ENCODE measurements at places on chromosomes 4 and X.

DNA sequence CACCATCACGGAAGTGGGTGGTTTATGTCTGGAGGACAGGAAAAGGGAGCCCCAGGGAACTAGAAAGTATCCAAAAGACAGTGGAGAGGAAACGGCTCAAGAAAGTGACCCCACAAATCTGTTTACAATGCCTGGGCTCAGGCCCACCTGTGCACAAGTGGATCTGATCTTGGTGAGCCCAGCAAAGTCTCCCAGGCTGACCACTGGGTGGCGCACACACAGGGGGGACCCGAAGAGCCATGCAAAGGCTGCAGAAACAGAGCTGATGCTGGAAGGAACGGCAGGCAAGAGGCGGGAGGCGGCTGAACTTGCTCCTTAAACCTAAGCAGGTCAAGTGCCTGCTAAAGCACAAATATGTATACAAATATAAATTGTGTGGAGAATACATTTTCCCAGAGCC lies 9.6 kb downstream of the HAUS7 start:
- H3K36me3 ChIP-seq, result peaks cover 3% of the 10 kb centered on the region
- H3K4me1 ChIP-seq, result peaks cover 12% of the 10 kb centered on the region
- H3K27me3 ChIP-seq, result no peaks in the 10 kb centered on the region
- peak; percentile 62 for DNase-seq
- peak overlapping the region; percentile 53 for H3K27ac ChIP-seq
- H3K4me3 ChIP-seq, result no peak overlapping the region

GRCh38 chr4:142549726-142550463 lies 296.2 kb downstream of the INPP4B start:
- H3K4me3 ChIP-seq, result no peak overlapping the region
- H3K27ac ChIP-seq, result no peak overlapping the region
- no peaks in the 10 kb centered on the region for H3K36me3 ChIP-seq
- peaks cover 29% of the 10 kb centered on the region for H3K4me1 ChIP-seq

- H3K36me3 ChIP-seq, result no peaks in the 10 kb centered on the region
- no peak overlapping the region for H3K4me3 ChIP-seq
- no peaks in the 10 kb centered on the region for H3K4me1 ChIP-seq
- peaks cover 5% of the 10 kb centered on the region for H3K27me3 ChIP-seq
- no peak for DNase-seq
Measured at GRCh38 chr4:136505020-136505419, 1027.3 kb downstream of the PCDH18 start.

DNA sequence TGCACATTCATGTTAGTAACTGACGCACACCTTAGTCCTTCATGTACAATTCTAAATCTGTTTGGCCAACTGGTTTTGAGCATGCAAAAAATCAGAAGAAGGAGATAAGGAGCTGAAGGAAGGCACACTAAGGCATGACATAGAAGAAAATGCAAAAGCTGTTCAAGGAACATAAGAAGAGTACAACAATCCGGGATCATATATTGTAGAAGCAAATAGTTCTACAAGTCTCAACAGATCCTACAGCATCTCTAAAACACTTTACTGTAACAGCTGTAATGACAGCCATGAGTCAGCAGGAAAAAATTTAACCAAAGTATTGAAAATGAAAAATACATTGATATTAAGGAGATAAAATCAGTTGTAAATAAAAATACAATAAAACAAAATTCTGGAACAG lies 57.7 kb downstream of the KLHL13 start:
- no peak overlapping the region for H3K4me3 ChIP-seq
- H3K27me3 ChIP-seq, result no peaks in the 10 kb centered on the region
- no peak overlapping the region for H3K27ac ChIP-seq
- H3K36me3 ChIP-seq, result no peaks in the 10 kb centered on the region
- H3K4me1 ChIP-seq, result no peaks in the 10 kb centered on the region

- H3K27me3 ChIP-seq, result no peaks in the 10 kb centered on the region
- H3K4me1 ChIP-seq, result peaks cover 5% of the 10 kb centered on the region
- no peak overlapping the region for H3K4me3 ChIP-seq
- no peak for DNase-seq
Measured at GRCh38 chrX:72687396-72687795, 26.7 kb downstream of the PHKA1 start.

DNA sequence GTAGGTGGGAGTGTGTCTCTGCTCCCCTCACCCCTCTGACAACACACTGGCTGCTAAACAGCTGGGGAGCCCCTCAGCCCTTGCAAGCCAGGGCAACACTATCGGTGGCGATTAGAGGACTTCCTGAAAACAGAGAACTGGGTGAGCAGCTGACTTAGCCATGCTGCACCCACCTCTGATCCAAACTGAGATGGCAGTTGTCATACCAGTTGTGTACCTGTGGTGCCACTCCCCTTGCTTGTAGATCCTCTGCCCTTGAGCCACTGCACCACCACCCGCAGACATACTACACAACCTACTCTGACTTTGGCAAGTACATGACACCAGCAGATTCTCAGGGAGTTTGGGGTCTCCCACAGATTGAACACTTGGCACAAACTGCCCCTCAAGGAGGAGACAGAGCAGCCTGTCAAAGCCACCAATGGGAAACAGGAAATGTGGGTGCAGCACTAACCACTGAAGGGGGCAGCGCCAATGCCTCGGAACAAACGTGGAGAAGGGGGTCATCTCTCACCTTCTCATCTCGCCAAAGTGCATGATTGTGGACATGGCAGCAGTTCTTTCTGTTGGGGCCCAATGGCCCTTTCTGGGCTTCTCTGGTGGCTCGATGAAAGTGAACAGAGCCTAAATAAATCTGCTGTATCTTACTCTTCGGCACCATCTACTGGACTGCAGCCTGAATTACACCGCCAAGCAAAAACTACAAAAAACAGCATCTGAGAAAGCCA lies 119.8 kb downstream of the NEK1 start:
- peaks cover 10% of the 10 kb centered on the region for H3K4me1 ChIP-seq
- H3K4me3 ChIP-seq, result no peak overlapping the region
- H3K36me3 ChIP-seq, result peaks cover 15% of the 10 kb centered on the region
- no peak for DNase-seq

GRCh38 chr4:96524311-96524875 lies 684.5 kb downstream of the PDHA2 start:
- no peaks in the 10 kb centered on the region for H3K27me3 ChIP-seq
- H3K36me3 ChIP-seq, result no peaks in the 10 kb centered on the region
- H3K4me3 ChIP-seq, result no peak overlapping the region

DNA sequence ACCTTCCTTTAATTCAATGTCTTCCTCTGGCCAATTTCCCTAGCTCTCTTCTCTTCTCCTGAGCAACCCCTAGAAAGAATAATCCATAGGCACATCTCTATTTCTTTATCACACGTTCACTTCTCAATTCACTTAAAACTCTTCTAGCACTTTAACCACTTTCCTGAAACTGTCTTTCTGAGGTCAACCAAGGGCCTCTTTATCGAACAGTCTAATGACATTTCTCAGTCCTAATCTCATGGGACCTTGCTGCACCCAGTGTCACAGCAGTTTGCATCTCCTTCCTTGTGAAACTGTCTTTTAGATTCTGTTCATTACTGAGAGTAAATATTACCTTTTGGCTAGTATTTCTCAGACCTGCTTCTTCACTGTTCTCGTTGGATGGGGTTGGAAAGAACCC lies 285.3 kb upstream of the RASGEF1B start:
- H3K4me1 ChIP-seq, result no peaks in the 10 kb centered on the region
- H3K27ac ChIP-seq, result no peak overlapping the region
- peaks cover 1% of the 10 kb centered on the region for H3K36me3 ChIP-seq
- H3K27me3 ChIP-seq, result peaks cover 4% of the 10 kb centered on the region
- H3K4me3 ChIP-seq, result no peak overlapping the region

DNA sequence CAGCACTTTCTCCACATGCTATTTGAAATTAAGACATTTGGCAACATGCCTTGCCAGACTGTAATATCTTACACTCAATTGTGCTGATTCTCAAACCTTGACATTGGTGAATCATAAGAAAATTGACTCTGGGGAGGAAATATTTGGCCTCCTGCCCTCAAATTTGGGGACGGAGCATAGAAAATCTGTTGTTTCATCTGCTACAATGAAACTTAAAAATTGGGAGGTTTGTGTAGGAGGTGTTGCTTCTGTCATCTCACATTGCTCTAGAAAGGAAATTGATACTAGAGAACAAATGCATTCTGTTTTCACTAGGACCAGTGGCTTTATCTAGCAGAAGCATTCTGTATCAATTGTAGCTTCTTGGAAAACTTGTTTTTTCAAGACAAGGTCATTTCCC lies 5.3 kb downstream of the OCRL start:
- no peaks in the 10 kb centered on the region for H3K27me3 ChIP-seq
- no peak for DNase-seq
- H3K36me3 ChIP-seq, result peaks cover 20% of the 10 kb centered on the region
- H3K4me3 ChIP-seq, result no peak overlapping the region
- peaks cover 15% of the 10 kb centered on the region for H3K4me1 ChIP-seq

GRCh38 chr4:141348125-141348524 lies 127.4 kb downstream of the ZNF330 start:
- peaks cover 25% of the 10 kb centered on the region for H3K4me1 ChIP-seq
- no peak for DNase-seq
- H3K27me3 ChIP-seq, result peaks cover 1% of the 10 kb centered on the region
- H3K27ac ChIP-seq, result no peak overlapping the region
- no peaks in the 10 kb centered on the region for H3K36me3 ChIP-seq

- peak; percentile 63 for DNase-seq
- peaks cover 11% of the 10 kb centered on the region for H3K4me1 ChIP-seq
- peaks cover 5% of the 10 kb centered on the region for H3K27me3 ChIP-seq
- H3K27ac ChIP-seq, result no peak overlapping the region
Measured at GRCh38 chr4:25096251-25096980, 63.8 kb downstream of the SEPSECS start.

- no peaks in the 10 kb centered on the region for H3K27me3 ChIP-seq
- no peak overlapping the region for H3K27ac ChIP-seq
- H3K36me3 ChIP-seq, result no peaks in the 10 kb centered on the region
- no peak for DNase-seq
- H3K4me3 ChIP-seq, result no peak overlapping the region
- H3K4me1 ChIP-seq, result peaks cover 11% of the 10 kb centered on the region
Measured at GRCh38 chr4:183078634-183079033, 20.4 kb upstream of the WWC2 start.

- no peak for DNase-seq
- H3K27me3 ChIP-seq, result no peaks in the 10 kb centered on the region
- H3K27ac ChIP-seq, result no peak overlapping the region
- peaks cover 7% of the 10 kb centered on the region for H3K4me1 ChIP-seq
- H3K36me3 ChIP-seq, result peaks cover 19% of the 10 kb centered on the region
- no peak overlapping the region for H3K4me3 ChIP-seq
Measured at GRCh38 chr4:146482788-146483187, 39.0 kb downstream of the SLC10A7 start.

GRCh38 chr4:42150653-42151567 lies 1.5 kb downstream of the BEND4 start:
- H3K27me3 ChIP-seq, result peaks cover 57% of the 10 kb centered on the region
- no peak for DNase-seq
- peaks cover 4% of the 10 kb centered on the region for H3K36me3 ChIP-seq

- H3K27me3 ChIP-seq, result no peaks in the 10 kb centered on the region
- peak; percentile 91 for DNase-seq
- H3K27ac ChIP-seq, result no peak overlapping the region
Measured at GRCh38 chrX:307261-308111, 11.1 kb downstream of the GTPBP6 start.

- H3K27me3 ChIP-seq, result no peaks in the 10 kb centered on the region
- H3K36me3 ChIP-seq, result no peaks in the 10 kb centered on the region
- DNase-seq, result no peak
- peaks cover 31% of the 10 kb centered on the region for H3K4me1 ChIP-seq
Measured at GRCh38 chr4:150573534-150573933, 8.4 kb upstream of the MAB21L2 start.

DNA sequence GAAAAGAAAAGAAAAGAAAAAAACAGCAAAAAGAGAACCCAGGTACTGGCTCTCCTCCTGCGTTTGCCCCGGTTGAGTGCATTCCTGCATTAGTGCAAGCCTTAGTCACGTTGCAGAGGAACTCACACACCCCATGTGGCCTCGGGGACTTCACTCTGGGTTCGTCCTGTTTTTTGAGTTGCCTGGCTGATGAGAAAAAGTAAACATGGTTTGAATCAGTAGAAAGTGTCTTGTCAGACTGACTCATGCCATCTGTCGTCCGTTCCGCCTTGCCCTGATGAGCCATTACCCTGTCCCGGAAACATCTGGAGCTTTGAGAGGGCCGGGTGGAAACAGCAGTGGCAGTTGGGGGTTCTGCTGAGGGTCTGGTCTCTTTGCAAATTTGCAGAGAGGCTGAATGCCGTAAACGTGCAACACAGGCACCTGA lies 16.3 kb downstream of the CD99 start:
- peak overlapping the region; percentile 29 for H3K4me3 ChIP-seq
- DNase-seq, result no peak
- H3K27me3 ChIP-seq, result no peaks in the 10 kb centered on the region

DNA sequence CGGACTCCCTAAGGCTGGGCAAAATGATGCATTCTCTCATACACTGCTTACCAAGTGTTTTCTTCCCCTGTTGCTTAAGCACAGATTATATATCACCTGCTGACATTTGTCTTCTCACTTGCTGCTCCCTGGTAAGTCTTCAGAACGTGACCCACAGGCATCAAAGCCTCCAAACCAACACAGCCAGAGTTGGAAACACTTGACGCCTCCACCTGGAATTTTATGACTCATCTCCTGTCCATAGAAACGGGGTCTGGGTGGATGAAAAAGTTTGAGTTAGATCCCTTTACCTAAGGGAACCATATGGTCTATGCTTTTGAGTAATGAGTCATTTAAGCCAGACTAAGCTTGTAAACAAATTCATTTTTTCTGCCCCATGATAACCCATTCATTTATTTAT lies 251.6 kb downstream of the USP46 start:
- no peak overlapping the region for H3K4me3 ChIP-seq
- peaks cover 14% of the 10 kb centered on the region for H3K4me1 ChIP-seq
- H3K36me3 ChIP-seq, result peaks cover 2% of the 10 kb centered on the region

GRCh38 chrX:131724292-131724691 lies 180.4 kb downstream of the OR13H1 start:
- H3K27ac ChIP-seq, result no peak overlapping the region
- H3K4me1 ChIP-seq, result no peaks in the 10 kb centered on the region
- DNase-seq, result no peak

DNA sequence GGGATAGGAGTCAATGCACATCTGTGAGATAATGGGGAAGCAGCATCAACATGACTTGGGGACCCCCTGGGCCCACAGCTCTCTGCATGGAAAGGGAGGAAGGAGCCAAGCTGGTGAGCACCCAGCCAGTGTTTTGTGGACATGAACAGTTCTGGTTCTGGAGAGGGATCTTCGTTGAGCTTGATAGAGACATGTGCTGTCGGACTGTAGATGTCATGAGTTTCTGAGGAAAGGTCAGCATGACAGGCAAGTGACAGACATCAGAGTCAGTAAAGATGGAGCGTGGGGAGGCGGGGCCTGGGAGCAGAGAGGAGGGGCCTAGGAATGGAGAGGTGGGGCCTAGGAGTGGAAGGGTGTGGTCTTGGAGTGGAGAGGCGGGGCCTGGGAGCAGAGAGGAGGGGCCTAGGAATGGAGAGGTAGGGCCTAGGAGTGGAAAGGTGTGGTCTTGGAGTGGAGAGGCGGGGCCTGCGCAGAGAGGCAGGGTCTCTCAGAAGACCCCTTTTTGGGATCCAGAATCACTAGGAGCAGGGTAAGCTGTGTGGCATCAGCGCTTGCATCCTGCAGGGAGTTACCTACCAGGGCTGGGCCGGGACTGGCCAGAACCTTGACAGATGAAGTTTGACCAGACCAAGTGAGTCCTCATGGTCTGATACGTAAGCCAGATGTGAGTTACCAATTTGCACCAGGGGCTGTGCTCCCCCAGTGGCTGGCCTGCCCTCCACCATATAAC lies 33.7 kb downstream of the PIGG start:
- peaks cover 37% of the 10 kb centered on the region for H3K36me3 ChIP-seq
- no peaks in the 10 kb centered on the region for H3K4me1 ChIP-seq
- H3K27me3 ChIP-seq, result no peaks in the 10 kb centered on the region
- H3K4me3 ChIP-seq, result no peak overlapping the region
- H3K27ac ChIP-seq, result no peak overlapping the region
- DNase-seq, result no peak

GRCh38 chrX:41868392-41868977 lies 54.9 kb downstream of the CASK start:
- H3K4me3 ChIP-seq, result no peak overlapping the region
- no peak for DNase-seq
- H3K4me1 ChIP-seq, result peaks cover 13% of the 10 kb centered on the region
- H3K27me3 ChIP-seq, result no peaks in the 10 kb centered on the region
- no peak overlapping the region for H3K27ac ChIP-seq

Measured in chondrocyte (in vitro differentiated cells).